HFFc6 (cell line): ENCODE measurements at places on chromosomes 12 and 14. TPM values are rescaled to one million over a fixed set of nuclear protein-coding genes. Genes with fewer than 3 reads are reported as not detected.

Gene NGB
- total RNA-seq, result not detected in 3 replicates

GRCh38 chr14:73741386-73741875 lies 27.2 kb upstream of the PNMA1 start:
- H3K36me3 ChIP-seq, result peaks cover 6% of the 10 kb centered on the region; the same call in 1 of the 2 replicates
- peak overlapping the region; percentile 83 for H3K4me3 ChIP-seq
- H3K27ac ChIP-seq, result peak overlapping the region; percentile 89
- peak; percentile 48 for DNase-seq

DNA sequence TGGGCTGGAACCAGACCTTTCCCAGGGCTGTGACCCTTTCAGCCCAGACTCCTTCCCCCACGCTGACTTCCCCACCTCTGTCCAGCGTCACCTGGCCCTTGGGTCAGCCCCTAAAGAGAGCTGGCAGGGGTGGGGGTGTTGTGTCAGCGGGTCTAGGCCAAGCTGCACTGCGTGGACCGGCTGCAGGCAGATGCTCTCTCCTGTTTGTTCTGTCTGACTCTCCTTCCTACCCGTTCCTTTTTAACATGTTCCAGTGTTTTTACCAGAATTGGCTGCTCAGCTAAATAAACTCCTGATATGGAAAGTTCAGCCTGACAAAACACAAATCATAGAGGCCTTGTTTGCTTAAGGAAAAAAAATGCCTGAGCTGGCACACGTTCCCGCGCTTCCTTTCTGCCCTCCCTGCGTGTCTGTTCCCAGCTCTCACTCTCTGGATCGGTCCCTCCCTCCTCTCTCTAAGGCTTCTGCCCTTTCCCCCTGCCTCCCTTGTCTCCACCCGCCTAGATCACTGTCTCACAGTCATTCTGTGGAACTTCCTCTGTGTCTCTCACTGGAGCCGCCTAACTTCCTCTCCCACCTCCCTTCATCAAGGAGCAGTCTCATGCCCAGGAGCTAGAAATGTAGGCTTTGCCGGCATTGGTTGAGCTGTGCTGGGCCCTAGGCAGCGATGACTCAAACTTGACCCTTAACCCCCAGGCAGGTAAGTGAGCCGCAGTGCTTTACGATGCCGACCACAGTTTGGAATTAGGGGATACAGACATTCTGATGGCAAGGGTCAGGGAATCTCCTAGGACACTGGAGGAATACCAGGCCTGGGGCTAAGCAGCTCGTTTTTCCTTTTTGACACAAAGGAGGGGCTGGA lies 15.5 kb upstream of the MLXIP start:
- no peaks in the 10 kb centered on the region for H3K36me3 ChIP-seq
- H3K4me3 ChIP-seq, result peak overlapping the region; percentile 52
- H3K4me1 ChIP-seq, result peaks cover 32% of the 10 kb centered on the region
- peaks cover 2% of the 10 kb centered on the region; the same call in 1 of the 2 replicates for H3K27me3 ChIP-seq

- H3K4me1 ChIP-seq, result peaks cover 27% of the 10 kb centered on the region
- peak overlapping the region; percentile 62; the same call in 1 of the 2 replicates for H3K4me3 ChIP-seq
- H3K36me3 ChIP-seq, result no peaks in the 10 kb centered on the region
- H3K27me3 ChIP-seq, result peaks cover 15% of the 10 kb centered on the region
- peak overlapping the region; percentile 84 for H3K27ac ChIP-seq
Observed at GRCh38 chr14:103518422-103519042, 4.1 kb downstream of the CKB start.

DNA sequence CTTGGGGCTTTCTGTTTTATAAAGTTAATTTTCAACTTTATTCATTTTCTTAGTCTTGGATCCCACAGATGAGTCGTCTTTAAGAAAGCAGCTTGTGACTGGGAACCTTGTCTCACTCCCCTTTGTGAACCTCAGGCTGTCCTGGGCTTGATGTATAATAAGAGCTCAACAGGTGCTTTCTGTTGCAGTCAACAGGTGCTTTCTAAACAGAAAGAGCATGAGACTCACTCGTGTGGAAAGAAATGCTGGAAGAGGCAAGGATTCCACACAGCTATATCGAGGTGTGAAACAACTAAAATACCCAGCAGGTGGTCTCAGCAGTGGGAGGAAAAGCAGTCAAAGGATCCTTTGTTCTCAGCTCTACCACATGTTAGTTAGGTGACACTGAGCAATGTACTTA lies 398.9 kb downstream of the EGLN3 start:
- H3K36me3 ChIP-seq, result no peaks in the 10 kb centered on the region
- H3K27me3 ChIP-seq, result peaks cover 10% of the 10 kb centered on the region
- DNase-seq, result no peak
- H3K27ac ChIP-seq, result no peak overlapping the region
- H3K4me1 ChIP-seq, result peaks cover 11% of the 10 kb centered on the region; the same call in 1 of the 2 replicates

- no peak overlapping the region for H3K4me3 ChIP-seq
- H3K27me3 ChIP-seq, result no peaks in the 10 kb centered on the region
- H3K27ac ChIP-seq, result no peak overlapping the region
- no peaks in the 10 kb centered on the region for H3K36me3 ChIP-seq
- no peak for DNase-seq
- no peaks in the 10 kb centered on the region for H3K4me1 ChIP-seq
Observed at GRCh38 chr12:40874868-40875267, 182.6 kb downstream of the CNTN1 start.
